AG08395 (cell line): ENCODE measurements at places on chromosomes 7 and 10.

- no peak for DNase-seq
Observed at GRCh38 chr10:120738658-120739057, 112.5 kb upstream of the WDR11 start.

GRCh38 chr7:142468871-142469665, 211.2 kb upstream of the PRSS58 start:
- no peak for DNase-seq

- peak; percentile 68 for DNase-seq
Observed at GRCh38 chr7:142813226-142813625, 41.6 kb upstream of the EPHB6 start.

GRCh38 chr10:43221419-43222209, 45.3 kb downstream of the RASGEF1A start:
- DNase-seq: no peak

- DNase-seq: no peak
Observed at GRCh38 chr10:22379059-22379458, 33.8 kb downstream of the SPAG6 start.

DNA sequence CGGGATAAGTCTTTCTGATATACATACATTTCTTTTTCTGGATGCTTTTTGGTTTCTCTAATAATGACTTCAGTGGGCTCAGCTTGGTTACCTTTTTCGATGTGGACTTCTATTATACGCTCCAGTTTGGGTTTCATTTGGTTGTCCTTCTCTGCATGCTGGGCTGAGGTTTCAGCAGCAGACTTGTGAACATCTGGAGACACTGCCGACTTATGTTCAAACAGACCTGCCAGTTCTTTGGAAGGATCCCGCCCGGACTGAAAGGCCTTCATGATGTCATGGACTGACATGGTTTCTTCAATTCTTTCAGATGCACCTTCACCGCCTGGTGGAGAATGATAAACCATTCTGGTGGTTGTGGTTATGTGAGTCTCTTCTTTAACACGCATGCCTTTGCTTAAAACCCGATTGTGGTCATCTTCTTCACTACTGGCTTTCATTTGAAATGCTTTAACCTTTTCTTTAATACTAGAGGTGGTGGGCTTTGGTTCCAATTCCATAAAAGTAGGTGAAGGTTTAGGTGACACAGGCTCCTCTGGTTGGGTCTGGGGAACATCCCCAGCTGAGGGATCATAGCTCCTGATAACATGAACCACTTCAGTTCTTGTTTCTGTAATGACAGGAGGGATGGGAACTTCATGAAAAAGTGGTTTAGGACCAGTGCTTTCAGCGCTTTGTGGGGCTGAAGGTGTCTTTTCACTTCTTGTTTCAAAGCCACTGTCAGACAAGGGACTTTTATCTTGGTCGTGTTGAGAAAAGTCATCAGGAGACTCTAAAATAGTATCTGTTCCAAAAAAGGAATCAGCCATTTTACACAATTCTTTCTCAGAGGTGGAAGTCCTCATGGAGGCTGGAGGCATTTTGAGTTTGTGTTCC, 167.7 kb upstream of the CCDC6 start:
- no peak for DNase-seq

DNA sequence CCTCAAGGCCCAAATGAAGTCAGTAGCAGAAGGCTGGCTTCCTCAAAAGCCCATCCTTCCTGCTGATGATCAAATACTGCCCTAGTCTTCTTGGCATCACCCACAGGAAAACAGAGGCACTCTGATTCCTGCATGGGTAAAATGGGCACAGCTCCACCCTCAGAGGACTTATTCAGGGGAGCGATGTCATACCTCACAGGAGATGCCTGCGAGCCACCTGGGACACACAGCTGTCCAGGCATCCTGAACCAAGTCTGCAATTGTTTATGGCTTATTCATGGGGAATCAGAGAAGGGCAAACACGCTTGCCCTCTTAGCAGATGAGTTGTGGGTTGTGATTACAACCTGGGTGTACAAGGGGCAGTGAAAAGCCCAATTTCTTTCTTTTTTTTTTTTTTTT, 22.0 kb upstream of the LMTK2 start:
- no peak for DNase-seq

- no peak for DNase-seq
Observed at GRCh38 chr7:145534301-145534700, 582.3 kb upstream of the CNTNAP2 start.

GRCh38 chr7:159125955-159126270, 18.8 kb downstream of the VIPR2 start:
- DNase-seq: no peak

DNA sequence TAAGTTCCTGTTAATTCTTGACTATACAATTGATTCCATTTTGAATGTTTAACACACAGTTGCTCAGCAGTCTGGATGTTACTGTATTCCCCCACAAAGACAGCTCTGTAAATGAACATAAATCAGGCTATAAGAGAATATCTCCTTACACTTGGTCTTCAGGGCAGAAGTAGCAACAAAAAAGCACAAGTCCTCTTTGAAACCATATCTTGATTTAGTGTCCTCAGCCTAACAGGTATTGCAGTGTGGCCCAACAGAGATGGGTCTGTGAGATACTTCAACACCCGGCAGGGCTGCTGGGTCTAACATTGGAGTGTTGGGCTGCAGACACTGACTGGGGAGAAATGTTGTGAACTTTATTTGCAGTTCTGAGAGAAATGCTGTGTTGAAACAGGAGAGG, 75.8 kb downstream of the CUL1 start:
- no peak for DNase-seq

GRCh38 chr10:113067501-113067900, 117.5 kb downstream of the TCF7L2 start:
- no peak for DNase-seq

GRCh38 chr10:124864421-124865193, 63.0 kb downstream of the ABRAXAS2 start:
- DNase-seq: no peak
